Breast epithelium (tissue), 4 donors: ENCODE measurements at places on chromosomes 11 and 22. TPM values are rescaled to one million over a fixed set of nuclear protein-coding genes. Genes with fewer than 3 reads are reported as not detected.

UBQLN3 gene
- 0.66 TPM for total RNA-seq

DNA sequence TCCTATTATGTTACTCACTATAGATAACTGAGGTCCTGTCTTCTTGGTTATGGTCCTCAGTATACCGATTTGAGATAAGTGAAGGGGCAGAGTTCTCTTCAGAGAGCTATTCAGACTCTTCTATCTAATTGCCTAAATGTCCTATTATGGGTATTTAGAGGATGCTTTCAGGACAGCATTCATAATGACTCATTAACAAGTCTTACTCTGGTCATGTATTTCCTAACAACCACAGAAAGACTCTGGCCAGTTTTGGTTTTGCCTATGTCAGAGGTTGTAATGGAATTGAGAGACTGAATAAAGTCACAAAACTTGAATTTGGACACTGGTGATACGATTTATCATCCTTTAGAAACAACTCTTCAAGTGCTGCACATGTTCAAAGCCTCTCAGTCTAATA, 1233.0 kb downstream of the JRKL start:
- H3K27me3 ChIP-seq = no peaks in the 10 kb centered on the region
- H3K36me3 ChIP-seq = no peaks in the 10 kb centered on the region
- H3K27ac ChIP-seq = no peak overlapping the region

DNA sequence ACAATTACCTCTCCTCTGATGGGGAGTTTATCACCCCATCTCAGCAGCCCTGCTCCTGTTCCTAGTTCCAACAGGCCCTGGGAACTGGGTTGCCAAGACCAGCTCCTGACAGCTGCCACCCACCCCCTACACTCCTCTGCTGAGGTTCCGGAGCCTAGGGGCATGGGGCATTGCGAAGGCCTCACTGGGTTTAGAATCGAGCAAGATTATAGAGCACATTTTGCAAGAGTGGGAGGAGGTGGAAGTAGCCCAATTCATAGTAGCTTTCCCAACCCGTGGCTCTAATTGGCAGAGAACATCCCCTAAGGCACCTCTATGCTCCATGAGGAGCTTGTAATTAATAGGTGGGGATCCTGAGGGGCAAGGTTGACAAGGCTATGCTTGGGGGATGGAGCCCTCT, 23.0 kb downstream of the MYEOV start:
- no peak overlapping the region for H3K27ac ChIP-seq
- no peak overlapping the region for H3K4me3 ChIP-seq
- DNase-seq = no peak
- peaks cover 3% of the 10 kb centered on the region for H3K4me1 ChIP-seq
- H3K36me3 ChIP-seq = no peaks in the 10 kb centered on the region

- H3K36me3 ChIP-seq = no peaks in the 10 kb centered on the region
- no peaks in the 10 kb centered on the region for H3K4me1 ChIP-seq
- no peaks in the 10 kb centered on the region for H3K27me3 ChIP-seq
- no peak for DNase-seq
- H3K27ac ChIP-seq = no peak overlapping the region
Observed at GRCh38 chr11:41984023-41984422, 524.6 kb upstream of the LRRC4C start.

MB gene
- total RNA-seq = 0.48 TPM

PYGM gene
- 3.4 TPM for total RNA-seq
